ENCODE measurements at places on chromosomes 4 and X.

DNA sequence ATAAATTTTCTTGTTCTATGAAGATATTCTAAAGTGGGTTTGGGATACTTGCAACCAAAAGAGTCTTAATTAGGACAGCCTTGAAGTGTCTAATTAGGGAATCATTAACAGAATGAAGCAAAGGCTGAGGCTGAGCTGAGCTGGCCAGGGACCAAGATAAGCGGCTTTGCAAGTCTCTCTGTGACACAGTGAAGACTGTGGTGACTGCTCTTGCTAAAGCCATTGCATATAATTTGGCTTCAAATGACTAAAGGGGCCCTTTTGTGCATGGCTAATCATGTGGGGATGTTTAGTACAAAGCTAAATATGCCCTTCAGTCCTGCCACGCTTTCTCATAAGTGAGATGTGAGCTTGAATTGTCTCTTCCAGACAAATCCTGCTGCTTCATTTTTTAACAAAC, 31.2 kb upstream of the GYPA start:
- no peak for DNase-seq

GRCh38 chr4:112523764-112524505, 8.0 kb upstream of the NEUROG2 start:
- peak; percentile 74 for DNase-seq

DNA sequence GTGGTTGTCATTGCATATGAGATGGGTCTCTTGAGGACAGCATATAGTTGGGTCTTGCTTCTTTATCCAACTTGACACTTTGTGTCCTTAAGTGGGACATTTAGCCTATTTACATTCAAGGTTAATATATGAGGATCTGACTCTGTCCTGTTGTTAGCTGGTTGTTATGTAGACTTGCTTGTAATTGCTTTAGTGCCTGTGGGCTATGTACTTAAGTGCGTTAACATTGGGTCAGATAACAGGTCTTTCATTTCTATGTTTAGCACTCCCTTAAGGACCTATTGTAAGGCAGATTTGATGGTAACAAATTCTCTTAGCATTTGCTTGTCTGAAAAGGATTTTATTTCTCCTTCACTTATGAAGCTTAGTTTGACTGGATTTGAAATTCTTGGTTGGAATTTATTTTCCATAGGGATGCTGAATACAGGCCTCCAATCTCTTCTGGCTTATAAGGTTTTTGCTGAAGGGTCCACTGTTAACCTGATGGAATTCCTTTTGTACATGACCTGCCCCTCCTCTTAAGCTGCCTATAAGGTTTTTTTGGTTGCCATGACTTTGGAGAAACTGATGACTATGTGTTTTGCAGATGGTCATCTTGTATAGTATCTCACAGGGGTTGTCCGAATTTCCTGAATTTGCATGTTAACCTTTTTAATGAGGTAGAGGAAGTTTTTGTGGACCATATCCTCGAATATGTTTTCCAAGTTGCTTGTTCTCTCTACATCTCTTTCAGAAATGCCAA, 162.0 kb downstream of the NKX6-1 start:
- DNase-seq, result no peak

GRCh38 chr4:172547724-172548123, 620.9 kb upstream of the GALNT7 start:
- no peak for DNase-seq

- no peak for DNase-seq
Observed at GRCh38 chrX:99653352-99653751, 756.7 kb downstream of the PCDH19 start.

All from stimulated activated CD4-positive, alpha-beta T cell treated with anti-CD3 and anti-CD28 coated beads, Interleukin-12 subunit alpha, Interleukin-12 subunit beta, amount 100 ng/mL, for 4 hours (primary cell).